Astrocyte (in vitro differentiated cells and primary cell): ENCODE measurements at places on chromosomes 16 and 17. TPM values are rescaled to one million over a fixed set of nuclear protein-coding genes. Genes with fewer than 3 reads are reported as not detected.
A peak's percentile ranks its signal among the peaks of the same experiment; 100 is the strongest.

GRCh38 chr17:15392326-15392741 is 50.9 kb upstream of the TEKT3 start:
- peaks cover 10% of the 10 kb centered on the region for H3K4me1 ChIP-seq
- no peaks in the 10 kb centered on the region for H3K27me3 ChIP-seq
- no peak overlapping the region for H3K4me3 ChIP-seq
- no peaks in the 10 kb centered on the region for H3K36me3 ChIP-seq
- no peak overlapping the region for H3K27ac ChIP-seq

DNA sequence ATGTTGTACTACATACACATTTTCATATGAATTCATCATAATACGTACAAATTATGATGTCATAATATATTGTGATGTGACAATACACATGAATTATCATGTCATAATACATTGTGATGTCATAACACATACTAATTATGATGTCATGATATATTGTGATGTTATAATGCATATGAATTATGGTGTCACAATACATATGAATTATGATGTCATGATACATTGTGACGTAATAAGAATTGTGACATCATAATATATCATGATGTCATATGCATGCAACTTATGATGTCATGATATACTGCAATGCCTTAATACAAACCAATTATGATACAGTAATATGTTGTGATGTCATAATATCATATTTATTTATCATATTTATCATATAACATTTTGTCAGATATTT is 2074.3 kb downstream of the TP53TG3F start:
- no peak overlapping the region for H3K27ac ChIP-seq
- no peak for DNase-seq
- no peaks in the 10 kb centered on the region for H3K36me3 ChIP-seq
- no peaks in the 10 kb centered on the region for H3K27me3 ChIP-seq

DNA sequence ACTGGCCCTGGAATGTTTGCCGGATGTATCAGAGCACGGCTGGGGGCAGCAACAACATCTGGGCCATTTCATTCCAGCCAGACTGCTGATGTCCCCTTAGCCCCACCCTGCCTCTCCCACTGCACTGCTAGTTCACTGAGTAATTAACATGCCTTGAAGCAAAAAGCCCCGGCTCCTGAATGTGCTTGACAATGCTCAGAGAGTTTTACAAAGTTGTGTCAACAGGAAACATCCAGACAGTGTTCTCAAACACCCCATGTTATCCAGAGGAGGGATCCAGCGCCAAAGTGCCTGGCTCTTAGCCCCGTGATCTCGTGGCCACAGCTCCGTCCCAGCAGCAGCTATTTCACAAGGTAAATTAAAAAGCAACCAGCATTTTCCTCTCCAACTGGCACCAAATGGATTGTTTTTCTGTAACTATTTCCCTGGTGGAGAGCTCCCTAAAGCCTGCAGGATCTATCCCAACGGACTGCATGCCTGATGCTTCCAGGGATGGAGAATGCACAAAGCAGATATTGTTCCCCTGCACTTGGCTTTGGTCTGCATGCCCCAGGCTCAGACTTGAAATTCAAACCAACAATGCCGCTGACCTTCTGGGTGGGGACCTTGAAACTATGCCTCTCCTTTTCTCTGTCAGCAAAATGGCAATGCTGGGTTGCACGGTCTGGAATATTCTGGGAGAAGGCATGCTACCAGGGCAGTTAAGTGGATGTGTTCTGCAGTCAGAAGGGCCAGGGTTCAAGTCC is 115.6 kb upstream of the CDH5 start:
- DNase-seq, result peak; percentile 50
- H3K4me3 ChIP-seq, result no peak overlapping the region
- no peaks in the 10 kb centered on the region for H3K27me3 ChIP-seq
- no peaks in the 10 kb centered on the region for H3K36me3 ChIP-seq

Gene SMIM5
- total RNA-seq, result 0.07 TPM in 1 of 2 replicates, not detected in the other

GRCh38 chr16:9134739-9135138 is 43.3 kb downstream of the HAPSTR1 start:
- H3K36me3 ChIP-seq, result no peaks in the 10 kb centered on the region
- no peaks in the 10 kb centered on the region for H3K27me3 ChIP-seq
- no peak for DNase-seq

GRCh38 chr16:754656-755055 is 5.9 kb upstream of the MSLN start:
- no peak overlapping the region for H3K4me3 ChIP-seq
- no peak overlapping the region for H3K27ac ChIP-seq
- no peaks in the 10 kb centered on the region for H3K36me3 ChIP-seq
- peaks cover 7% of the 10 kb centered on the region for H3K4me1 ChIP-seq
- no peak for DNase-seq

DNA sequence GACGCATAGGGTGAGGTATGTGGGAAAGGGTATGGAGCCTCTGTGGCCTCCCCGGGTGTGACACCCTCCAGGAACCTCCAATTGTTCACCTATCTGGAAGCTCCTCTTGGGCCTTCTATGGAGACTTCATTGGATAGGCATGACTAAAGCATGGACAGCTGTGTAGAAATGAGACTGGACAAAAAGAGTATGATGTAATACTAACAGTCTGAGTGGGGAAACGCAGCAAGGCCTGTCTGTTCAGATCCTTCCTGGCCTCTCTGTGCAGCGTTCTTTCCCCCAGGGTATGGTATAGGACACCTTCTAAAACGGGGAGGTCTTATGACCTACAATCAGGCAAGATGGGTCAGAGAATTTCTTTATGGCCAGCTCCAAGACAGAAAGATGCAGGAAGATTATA is 30.7 kb upstream of the CCNF start:
- DNase-seq, result no peak
- no peaks in the 10 kb centered on the region for H3K4me1 ChIP-seq
- no peak overlapping the region for H3K27ac ChIP-seq

Gene CCDC200
- total RNA-seq, result not detected in 2 replicates

Gene KRT12
- total RNA-seq, result not detected in 2 replicates

GRCh38 chr17:42112552-42113176 is at the start of gene DHX58:
TSS of gene DHX58 (minus strand) at chr17:42112714. CDS start at chr17:42111892, 822 bp downstream.
- H3K27me3 ChIP-seq, result no peaks in the 10 kb centered on the region
- no peaks in the 10 kb centered on the region for H3K4me1 ChIP-seq

DNA sequence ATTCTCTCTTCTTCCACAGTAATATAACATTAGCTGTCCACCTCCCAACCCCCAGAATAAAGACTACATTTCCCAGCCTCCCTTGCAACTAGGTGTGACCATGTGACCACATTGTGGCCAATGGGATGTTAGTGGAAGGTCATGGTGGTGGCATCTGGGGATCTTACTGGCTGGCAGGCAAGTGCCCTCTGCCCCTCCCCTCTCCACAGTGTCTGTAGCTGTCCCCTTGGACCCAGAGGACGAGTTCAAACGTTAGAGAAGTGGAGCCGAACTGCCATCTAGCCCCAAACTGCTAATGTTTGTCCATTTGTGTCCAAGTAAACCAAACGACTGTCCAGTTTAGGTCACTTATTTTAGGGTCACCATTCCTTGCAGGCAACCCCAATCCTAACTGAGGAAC is 26.6 kb upstream of the KCNG4 start:
- no peak overlapping the region for H3K27ac ChIP-seq
- H3K27me3 ChIP-seq, result peaks cover 22% of the 10 kb centered on the region
- DNase-seq, result peak; percentile 42
